GM12865 (cell line): ENCODE measurements at places on chromosomes 4 and X.

DNA sequence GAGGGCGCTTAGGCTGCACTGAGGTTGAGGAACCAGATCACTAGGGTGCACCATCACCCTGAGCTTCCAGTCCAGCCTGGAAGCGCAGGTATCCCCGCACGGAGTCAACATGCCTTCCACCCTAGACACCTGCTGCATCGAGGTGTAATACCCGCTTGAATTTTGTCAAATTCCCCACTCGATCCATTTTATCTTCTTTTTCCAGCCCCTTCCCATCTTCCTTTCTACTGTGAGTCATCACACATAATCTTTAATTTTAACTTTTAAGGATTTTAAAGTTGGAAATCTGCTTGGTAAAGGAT lies 821 bp downstream of the PLK4 start:
- DNase-seq = no peak

GRCh38 chr4:107630185-107630705 lies 89.8 kb downstream of the PAPSS1 start:
- no peak for DNase-seq

- no peak for DNase-seq
Observed at GRCh38 chr4:8414377-8414776, 26.1 kb downstream of the ACOX3 start.

GRCh38 chr4:3387154-3387942 lies 54.4 kb upstream of the HGFAC start:
- peak; percentile 70 for DNase-seq

GRCh38 chr4:970046-970745 lies 3.2 kb downstream of the DGKQ start:
- DNase-seq = no peak

GRCh38 chr4:24287096-24287495 lies 297.3 kb downstream of the DHX15 start:
- no peak for DNase-seq

- DNase-seq = no peak
Observed at GRCh38 chr4:111873801-111874200, 271.5 kb upstream of the FAM241A start.

GRCh38 chr4:94253036-94253435 lies 45.4 kb downstream of the SMARCAD1 start:
- DNase-seq = no peak

- DNase-seq = no peak
Observed at GRCh38 chr4:168955674-168956073, 54.4 kb downstream of the CBR4 start.

DNA sequence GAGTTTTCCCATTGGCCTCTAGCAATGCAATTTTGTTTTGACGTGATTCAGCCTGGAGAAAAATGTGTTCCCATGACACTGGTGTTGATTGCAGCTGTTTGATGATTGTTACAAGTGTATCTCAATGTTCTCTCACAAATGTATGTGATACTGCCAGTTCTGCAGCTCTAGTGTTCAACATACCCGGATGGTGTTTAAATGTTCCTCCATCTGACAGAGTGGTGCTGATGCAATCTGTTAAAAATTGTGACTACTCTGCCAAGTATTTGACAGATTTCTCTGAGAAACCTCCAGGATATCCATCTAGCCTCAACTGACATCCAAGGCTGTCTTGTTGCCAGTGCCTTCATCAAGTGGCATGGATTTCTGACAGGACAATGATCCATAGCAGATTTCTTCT lies 657.2 kb upstream of the DIAPH2 start:
- no peak for DNase-seq

DNA sequence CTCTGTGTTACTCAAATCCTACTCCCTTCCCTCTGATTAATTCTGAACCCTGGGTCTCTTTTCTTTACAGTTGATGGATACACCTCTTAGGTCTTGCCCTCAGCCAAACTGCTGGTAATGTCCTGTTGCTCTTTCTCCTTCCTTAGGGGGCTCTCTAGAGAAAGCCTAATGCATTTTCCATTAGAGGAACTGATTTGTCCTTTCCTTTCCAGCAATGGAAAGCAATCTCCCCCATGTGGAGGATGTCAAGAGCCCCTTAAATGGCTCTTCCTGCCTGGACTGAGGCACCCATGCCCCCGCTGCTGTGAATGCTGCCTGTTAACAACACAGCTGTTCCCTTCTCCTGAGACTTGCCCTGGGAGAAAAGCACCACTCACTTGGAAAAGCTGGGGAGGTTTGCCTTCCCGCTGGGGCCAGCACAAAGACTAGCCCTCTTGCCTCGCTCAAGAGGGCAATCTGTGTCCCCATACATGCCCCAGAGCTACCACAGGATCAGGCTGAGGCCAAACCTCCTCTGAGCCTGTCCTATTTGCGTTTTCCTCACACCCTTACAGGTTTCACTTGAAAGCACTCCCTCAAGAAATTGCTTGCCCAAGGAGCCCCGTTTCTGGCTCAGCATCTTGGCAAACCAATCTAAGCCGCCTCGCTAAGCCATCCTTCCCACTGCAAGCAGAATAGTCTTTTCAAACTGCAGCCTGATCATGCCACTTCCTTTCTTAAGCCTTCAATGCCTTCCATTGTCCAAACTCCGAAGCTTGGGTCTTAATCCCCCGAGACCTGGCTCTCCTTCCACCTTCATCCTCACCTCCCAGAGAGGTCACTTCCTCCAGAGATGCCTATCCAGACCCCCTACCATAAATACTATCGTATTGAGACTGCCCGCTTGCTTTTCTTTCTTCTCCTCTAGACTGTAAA lies 23.2 kb upstream of the SMIM20 start:
- DNase-seq = no peak

DNA sequence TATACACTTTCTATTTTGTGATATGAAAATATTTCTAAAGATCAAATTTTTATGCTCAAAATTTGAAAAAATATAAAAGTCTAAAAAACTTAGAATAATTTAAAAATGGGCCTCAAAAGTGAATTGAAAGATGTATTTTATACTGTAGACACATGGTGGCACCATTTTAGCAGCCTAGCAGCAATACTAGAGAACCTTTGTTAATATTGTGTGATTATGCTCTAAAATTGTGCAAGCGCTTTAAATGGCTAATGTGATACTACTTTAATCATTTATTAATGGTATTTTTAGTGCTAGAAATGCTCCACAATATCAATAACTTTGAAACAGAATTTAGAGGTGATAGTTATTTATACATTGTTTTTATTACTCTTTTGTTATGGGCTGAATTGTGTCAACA lies 3.7 kb upstream of the GUF1 start:
- no peak for DNase-seq

DNA sequence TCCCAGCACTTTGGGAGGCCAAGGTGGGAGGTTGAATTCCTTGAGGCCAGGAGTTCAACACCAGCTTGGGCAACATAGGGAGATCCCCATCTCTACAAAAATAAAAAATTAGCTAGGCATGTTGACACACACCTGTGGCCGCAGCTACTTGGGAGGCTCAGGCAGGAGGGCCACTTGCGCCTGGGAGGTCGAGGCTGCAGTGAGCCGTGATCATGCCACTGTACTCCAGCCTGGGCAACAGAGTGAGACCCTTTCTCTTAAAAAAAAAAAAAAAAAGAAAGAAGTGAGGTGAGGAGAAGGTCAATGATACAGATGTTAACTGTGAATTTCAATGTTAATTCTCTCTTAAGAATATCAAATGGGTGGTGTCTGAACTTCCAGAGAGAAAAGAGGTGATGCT lies 15.1 kb upstream of the AP1S2 start:
- DNase-seq = no peak

DNA sequence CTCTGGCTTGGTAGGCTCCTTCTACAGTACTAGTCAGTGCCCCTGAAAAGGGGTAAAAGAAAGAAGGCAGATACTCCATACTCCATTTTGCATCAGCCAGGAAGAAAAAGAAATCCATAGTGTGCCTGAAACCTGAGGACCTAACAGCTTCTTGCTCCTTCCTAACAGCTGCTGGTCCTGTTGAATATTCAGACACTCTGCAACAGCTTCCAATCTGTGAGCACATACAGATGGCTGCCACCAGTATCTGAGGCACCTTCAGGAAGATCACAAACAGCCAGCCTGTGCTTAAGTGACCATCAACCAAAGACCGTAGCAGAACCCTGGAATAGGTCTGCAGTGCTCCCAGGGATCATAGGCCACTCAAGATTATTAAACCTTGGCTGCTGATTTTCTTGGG lies 4.3 kb downstream of the GIMD1 start:
- no peak for DNase-seq

DNA sequence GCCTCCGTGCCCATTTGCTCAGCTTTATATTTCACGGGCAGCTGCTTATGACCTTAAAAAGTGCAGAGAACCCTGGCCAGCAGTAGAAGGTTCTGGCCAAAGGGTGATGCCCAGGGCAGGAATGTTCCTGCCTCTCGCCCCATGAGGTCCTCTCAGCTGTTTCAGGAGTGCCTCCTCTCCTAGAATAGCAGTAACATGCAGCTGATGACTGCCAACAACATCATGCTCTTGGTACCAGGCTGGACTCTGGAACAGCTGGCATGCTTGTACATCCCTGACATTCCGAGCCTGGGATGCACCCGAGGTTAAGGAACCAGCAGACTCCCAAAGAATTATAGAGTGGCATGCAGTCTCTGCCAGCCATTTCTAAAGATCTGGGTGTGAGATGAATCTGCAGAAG lies 11.7 kb upstream of the TENM3 start:
- no peak for DNase-seq

DNA sequence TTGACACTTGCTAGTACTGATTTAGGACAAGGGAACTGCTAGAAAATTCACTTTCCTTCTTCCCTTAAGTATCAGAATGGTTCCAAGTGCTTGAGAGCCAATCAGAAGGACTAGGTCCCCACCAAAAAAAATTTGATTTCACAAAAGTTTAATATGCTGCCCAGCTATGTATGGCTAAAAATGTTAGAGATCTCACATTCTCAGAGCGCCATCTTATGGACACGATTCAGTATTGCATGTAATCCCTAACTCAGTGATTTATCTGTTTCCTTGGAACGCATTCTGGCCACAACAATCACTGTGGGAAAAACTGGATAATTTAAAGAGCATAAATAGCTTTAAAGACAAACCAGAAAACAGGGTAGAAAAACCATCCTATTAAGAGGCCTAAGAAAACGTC lies 255.1 kb upstream of the GPC4 start:
- peak; percentile 6 for DNase-seq

GRCh38 chr4:148415500-148415899 lies 26.7 kb downstream of the NR3C2 start:
- DNase-seq = no peak

DNA sequence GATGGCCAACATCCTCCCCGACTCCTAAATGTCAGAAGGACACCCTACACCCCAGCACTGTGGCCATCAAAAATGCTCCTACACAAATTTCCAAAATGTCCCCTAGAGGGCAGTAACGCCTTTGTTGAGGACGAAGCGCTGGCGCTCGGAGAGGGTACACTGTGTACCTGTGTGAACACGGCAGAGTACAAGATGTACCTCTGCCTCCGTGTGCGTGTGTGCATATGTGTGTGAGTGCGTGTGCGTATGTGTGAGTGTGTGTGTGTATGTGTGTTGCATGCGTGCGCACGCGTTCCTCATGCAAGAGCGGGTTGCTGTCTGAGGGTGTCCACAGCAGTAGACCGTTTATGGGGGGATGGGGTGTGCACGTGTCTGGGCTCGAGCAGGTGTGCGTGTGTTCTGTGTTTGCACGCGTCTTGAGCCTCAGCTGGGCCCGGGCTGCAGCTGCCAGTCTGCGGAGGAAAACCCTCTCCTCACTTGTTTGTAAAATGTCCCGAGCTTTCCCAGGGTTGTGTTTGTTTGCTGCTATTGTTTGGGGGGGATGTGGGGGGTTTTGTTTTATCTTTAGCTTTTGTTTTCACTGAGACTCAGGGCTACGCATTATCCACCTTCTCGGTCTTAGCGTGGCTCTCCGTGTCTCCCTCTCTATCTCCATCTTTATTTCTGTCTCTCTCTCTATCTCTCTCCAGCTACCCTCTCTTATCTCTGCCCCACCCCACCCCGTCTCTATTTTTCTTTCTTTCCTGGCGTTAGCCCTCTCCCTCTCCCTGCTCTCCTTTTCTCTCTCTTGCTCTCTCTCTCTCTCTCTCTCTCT lies 10.4 kb upstream of the TSPYL2 start:
- peak; percentile 83 for DNase-seq
